ENCODE measurements at places on chromosomes 2 and 18.

- no peak for DNase-seq
Observed at GRCh38 chr2:69118609-69119008, 105.6 kb downstream of the ANTXR1 start.

GRCh38 chr18:61669320-61669719 lies 223.5 kb downstream of the RNF152 start:
- no peak for DNase-seq

DNA sequence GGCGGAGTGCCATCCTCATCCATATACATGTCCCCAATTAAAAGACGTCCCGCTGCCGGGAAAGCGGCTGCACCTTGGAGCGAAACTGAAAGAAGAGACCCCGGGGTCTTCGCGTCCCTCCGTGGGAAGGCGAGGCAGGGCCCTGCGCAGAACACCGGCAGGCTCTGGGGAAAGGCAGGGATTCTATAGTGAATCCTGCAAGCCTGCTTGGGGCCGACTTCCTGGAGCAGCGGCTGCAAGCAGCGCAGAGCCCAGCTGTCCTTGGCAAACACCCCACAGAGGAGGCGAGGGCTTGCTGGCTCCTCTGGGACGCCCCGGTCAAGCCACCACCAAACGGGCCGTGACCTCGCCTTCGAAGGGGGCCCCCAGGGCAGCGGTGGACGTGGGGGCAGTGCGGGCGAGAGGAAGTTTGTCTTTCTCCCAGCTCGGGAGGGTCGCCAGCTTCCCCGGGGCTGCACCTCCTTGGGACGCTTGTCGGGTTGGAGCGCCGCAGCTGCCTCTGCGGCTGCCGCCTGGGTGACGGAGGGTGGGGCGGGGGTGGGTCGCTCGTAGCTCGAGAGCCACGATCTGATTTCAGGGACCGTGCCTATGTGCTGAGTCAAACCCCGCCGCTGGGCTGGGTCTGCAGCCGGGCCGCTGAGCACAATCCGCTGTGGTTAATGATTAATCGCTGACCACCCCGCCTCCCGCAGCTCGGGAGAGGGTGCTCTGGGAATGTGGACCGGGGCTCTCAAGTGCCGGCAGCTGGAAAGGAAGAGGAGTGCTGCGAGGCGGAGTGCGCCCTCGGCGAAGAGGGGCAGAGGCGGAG lies 486 bp upstream of the GPR39 start:
- DNase-seq = no peak

GRCh38 chr2:71833855-71834560 lies 313.7 kb downstream of the CYP26B1 start:
- DNase-seq = no peak

Measured in activated CD4-positive, alpha-beta T cell treated with anti-CD3 and anti-CD28 coated beads, Interleukin-2, amount 50 U/mL, for 48 hours (primary cell).